ENCODE measurements at places on chromosomes 6 and 20. TPM values are rescaled to one million over a fixed set of nuclear protein-coding genes. Genes with fewer than 3 reads are reported as not detected.

The DPPA5 gene
- total RNA-seq, result not detected

The SGK2 gene
- total RNA-seq, result 0.46 TPM

The MANEA gene
- 28.1 TPM for total RNA-seq

The RBM38 gene
- 11.5 TPM for total RNA-seq

The ZNF391 gene
- 6.2 TPM for total RNA-seq

The BMP7 gene
- 23.3 TPM for total RNA-seq

The CRISP3 gene
- total RNA-seq, result not detected

The SAMD5 gene
- total RNA-seq, result 26.3 TPM

The SH3BGRL2 gene
- 44.3 TPM for total RNA-seq

The ZBTB12 gene
- 19.4 TPM for total RNA-seq

The POFUT1 gene
- 16.6 TPM for total RNA-seq

The PDYN gene
- 35.5 TPM for total RNA-seq

The LBP gene
- total RNA-seq, result not detected

The ERVFRD-1 gene
- not detected for total RNA-seq

The OR12D1 gene
- total RNA-seq, result not detected

The BPIFA1 gene
- total RNA-seq, result not detected

The SYCP2L gene
- 6.9 TPM for total RNA-seq

The GSTA3 gene
- total RNA-seq, result 0.69 TPM

The MCUR1 gene
- total RNA-seq, result 30.2 TPM

The ARMH2 gene
- not detected for total RNA-seq

The ATP9A gene
- total RNA-seq, result 390 TPM

The QRSL1 gene
- 16.6 TPM for total RNA-seq

The PCMTD2 gene
- 90.9 TPM for total RNA-seq

The SLC52A3 gene
- 0.46 TPM for total RNA-seq

The FAM209B gene
- total RNA-seq, result not detected

The MCCD1 gene
- total RNA-seq, result not detected

The SPATS1 gene
- 1.2 TPM for total RNA-seq

The TPX2 gene
- 11.3 TPM for total RNA-seq

The SYNGAP1 gene
- 27.7 TPM for total RNA-seq

The PRL gene
- 0.23 TPM for total RNA-seq

The VWA7 gene
- total RNA-seq, result 0.69 TPM

The NRSN1 gene
- total RNA-seq, result 31.4 TPM

The NKX2-4 gene
- total RNA-seq, result 2.1 TPM

The VGLL2 gene
- total RNA-seq, result 0.46 TPM

The SNRPB gene
- 34.4 TPM for total RNA-seq

The TAPBP gene
- 41.5 TPM for total RNA-seq

The C6orf58 gene
- 1.2 TPM for total RNA-seq

The SLA2 gene
- total RNA-seq, result not detected

The CDH22 gene
- total RNA-seq, result 5.1 TPM

The CCR6 gene
- total RNA-seq, result not detected

The ZNF165 gene
- 2.3 TPM for total RNA-seq

The TTLL9 gene
- total RNA-seq, result 7.4 TPM

The NNAT gene
- 576 TPM for total RNA-seq

The OXT gene
- 46.4 TPM for total RNA-seq

The FNDC1 gene
- 0.46 TPM for total RNA-seq

The TFAP2D gene
- 0.92 TPM for total RNA-seq

The PHACTR1 gene
- 54.7 TPM for total RNA-seq

Measured in diencephalon (tissue), 1 donor.